ENCODE measurements at places on chromosomes 3 and 15.
A peak's percentile ranks its signal among the peaks of the same experiment; 100 is the strongest.

- no peak for DNase-seq
Measured at GRCh38 chr3:67781871-67782270, 127.5 kb upstream of the SUCLG2 start.

GRCh38 chr3:80733522-80734176, 965.9 kb upstream of the ROBO1 start:
- no peak for DNase-seq

- DNase-seq = peak; percentile 61
Measured at GRCh38 chr3:152471814-152472671, 203.3 kb downstream of the MBNL1 start.

- DNase-seq = peak; percentile 40
Measured at GRCh38 chr3:39189959-39190269, 2.5 kb downstream of the XIRP1 start.

GRCh38 chr15:68693071-68693470, 114.3 kb downstream of the CORO2B start:
- no peak for DNase-seq

DNA sequence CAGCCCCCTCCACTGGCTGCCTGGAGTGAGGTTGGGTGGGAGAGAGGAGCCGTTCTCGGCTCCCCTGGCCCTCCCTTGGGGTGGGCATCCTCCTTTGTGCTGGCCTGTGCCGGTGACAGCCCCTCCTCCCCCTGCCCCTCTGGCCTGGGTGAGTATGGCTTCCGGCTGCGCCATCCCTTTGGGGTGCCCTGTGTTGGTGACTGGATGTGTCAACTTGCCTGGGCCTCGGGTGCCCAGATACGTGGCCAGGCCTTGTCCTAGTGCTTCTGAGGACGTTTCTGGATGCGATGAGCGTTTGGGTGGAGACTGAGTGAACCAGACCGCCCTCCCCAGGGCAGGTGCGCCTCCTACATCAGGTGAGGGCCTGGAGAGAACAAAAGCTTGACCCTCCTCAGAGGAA, 59.7 kb downstream of the PLXNA1 start:
- no peak for DNase-seq

DNA sequence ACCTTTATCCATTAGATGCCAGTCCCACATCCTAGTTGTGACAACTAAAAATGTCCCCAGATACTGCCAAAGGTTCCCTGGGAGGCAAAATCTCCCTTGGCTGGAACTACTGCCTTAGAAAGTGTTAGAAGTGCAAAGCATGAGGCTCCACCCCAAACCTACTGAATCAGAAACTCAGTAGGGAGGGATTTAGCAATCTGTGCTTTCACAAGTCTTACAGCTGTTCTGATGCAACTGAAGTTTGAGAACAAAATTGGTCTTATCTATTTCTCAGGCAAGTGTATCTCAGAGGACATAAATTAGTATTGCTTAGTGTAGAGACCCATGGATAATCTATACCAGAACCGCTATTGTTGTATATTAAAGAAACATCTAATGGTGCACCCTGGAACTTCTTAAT, 70.2 kb downstream of the CLDN1 start:
- DNase-seq = no peak

GRCh38 chr15:51132384-51133139, 37.9 kb upstream of the TNFAIP8L3 start:
- no peak for DNase-seq

DNA sequence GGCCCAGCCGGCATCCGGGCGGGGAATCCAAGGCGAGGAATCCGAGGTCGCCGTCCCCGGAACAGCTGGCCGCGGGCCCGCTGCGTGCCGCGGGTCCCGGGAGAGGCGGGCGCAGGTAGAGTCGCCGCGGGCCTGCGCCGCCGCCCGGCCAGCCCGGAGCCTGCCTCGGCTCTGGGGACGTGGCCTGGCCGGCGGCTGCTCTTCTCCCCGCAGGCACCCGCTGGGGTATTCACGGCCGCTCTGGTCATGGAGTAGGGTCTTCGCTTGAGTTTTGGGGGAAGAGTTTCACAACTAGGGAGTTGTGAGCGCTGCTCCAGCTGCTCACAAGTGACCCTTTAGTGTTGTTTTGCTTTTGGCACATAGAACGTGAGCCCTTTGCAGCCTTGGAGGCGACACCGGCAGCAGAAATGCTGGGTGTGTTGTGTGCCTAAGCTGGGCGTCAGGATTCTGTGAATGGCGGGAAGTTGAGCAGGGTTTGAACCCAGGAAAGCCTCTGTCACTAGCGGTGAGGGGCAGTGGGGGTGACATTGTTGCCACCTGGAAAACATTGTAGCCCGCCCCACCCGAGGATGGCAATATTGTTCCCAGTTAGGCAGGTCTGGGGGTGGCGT, 4.0 kb downstream of the TRIM71 start:
- DNase-seq = no peak

- DNase-seq = no peak
Measured at GRCh38 chr3:49119439-49119838, 1.2 kb downstream of the USP19 start.
